Type B pancreatic cell (in vitro differentiated cells): ENCODE measurements at places on chromosomes 3 and 15. TPM values are rescaled to one million over a fixed set of nuclear protein-coding genes. Genes with fewer than 3 reads are reported as not detected.

- no peak for DNase-seq
These were observed 234.7 kb downstream of the TIGIT start for GRCh38 chr3:114528517-114528916.

Gene PRR23E
- not detected in 2 replicates for total RNA-seq

DNA sequence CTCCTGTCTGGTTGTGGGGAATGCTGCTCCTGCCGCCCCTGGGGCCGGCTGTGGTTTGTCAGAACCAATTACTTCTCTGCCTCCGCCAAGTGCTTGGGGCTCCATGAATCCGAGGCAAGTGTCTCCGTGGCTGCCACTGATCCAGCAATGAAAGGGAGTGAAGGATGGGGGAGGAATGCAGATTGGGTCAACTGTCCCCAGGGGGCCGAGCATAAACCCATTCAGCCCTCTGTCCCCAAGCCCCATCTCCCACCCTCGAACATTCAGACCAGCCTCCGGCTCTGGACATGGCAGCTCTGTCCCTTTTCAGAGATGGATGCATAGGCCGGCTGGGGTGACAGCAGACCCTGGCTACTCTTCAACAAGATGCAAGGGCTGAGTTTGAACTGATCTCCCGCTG, 35.5 kb downstream of the CACNA2D2 start:
- no peak for DNase-seq

- no peak for DNase-seq
These were observed 1165.1 kb downstream of the ROBO2 start for GRCh38 chr3:78204977-78205376.

Gene GOLGA6L9
- total RNA-seq: 4.3 and 10.4 TPM in 2 replicates

- DNase-seq: no peak
These were observed 137.4 kb upstream of the UMPS start for GRCh38 chr3:124592658-124593441.

DNA sequence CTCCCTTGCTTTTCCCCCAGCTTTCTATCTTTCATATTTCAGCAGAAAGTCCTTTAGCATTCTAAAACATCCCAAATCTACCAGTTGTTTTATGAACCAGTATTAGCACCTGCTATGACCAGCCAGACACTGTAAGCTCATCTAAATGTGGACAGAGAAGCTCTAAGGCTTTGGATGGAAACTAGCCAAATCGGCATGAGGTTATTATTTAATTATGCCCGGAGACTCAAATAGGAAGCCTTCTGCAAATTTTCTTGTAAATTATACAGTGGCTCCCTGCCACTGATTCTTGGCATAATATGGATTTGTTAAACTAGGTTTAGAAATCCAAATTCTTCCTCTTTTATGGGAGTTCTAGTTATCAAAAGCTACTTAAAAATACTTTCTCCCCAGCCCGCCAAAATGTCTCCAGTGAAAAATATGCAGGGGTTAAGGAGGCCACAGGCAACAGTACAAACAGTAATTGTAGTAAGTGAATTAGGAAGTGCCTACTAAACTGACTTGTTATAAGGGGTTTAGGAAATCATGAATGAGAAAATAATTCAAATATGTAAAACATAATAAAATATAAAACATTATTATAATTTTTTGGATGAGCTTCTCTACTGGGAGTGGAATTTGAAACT, 15.4 kb downstream of the MYH15 start:
- no peak for DNase-seq

Gene GOLGA8Q
- 0.89 TPM in 1 of 2 replicates, not detected in the other for total RNA-seq

DNA sequence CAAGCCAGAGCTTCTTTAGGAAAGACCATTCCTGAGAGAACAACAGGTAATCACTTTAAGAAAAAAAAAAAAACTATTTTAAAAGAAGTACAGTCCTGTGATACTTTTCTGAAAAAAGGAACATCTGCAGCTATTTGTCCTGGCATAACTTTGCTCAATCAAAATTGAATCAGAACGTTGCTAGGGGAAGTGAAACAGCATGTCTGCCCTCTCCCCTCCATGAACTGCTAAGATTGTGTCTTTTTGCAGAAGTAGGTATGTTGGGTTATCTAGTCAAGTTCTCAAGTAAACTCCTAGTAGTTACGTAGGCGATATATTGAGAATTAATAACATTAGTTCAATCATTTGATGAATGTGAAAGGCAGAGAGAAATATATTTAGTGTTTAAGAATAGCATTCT, 1013.3 kb downstream of the TUSC7 start:
- no peak for DNase-seq

DNA sequence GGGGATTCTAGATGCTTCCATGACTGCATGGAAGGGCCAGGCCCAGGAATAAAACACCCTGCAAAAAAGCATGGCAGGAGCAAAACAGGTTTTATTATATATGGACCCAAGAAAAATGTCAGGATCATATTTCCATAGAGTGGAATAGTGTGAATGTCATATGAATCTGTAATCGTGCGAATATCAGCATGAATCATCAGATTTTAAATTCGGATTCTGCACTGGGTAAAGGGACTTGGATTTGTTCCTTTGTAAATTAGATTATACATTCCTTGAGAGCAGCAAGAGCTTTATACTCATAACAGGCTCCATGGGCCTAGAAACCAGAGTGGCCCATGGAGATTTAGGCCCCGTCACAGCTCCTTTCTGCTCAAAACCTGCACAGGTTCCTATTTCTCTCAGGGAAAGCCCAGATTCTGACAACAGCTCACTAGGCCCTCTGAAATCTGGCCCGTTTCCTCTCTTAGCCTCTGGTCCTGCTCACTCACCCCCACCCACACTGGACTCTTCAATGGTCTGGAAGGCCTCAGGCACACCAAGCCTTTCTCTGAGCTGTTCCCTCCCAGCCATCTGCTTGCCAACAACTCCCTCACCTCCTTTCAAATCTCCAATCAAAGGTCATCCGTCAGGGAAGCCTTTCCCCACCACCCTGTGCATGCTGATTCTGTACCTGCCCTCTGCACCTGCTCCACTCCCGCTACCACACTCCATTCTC, 76.0 kb downstream of the FEM1B start:
- DNase-seq: no peak

DNA sequence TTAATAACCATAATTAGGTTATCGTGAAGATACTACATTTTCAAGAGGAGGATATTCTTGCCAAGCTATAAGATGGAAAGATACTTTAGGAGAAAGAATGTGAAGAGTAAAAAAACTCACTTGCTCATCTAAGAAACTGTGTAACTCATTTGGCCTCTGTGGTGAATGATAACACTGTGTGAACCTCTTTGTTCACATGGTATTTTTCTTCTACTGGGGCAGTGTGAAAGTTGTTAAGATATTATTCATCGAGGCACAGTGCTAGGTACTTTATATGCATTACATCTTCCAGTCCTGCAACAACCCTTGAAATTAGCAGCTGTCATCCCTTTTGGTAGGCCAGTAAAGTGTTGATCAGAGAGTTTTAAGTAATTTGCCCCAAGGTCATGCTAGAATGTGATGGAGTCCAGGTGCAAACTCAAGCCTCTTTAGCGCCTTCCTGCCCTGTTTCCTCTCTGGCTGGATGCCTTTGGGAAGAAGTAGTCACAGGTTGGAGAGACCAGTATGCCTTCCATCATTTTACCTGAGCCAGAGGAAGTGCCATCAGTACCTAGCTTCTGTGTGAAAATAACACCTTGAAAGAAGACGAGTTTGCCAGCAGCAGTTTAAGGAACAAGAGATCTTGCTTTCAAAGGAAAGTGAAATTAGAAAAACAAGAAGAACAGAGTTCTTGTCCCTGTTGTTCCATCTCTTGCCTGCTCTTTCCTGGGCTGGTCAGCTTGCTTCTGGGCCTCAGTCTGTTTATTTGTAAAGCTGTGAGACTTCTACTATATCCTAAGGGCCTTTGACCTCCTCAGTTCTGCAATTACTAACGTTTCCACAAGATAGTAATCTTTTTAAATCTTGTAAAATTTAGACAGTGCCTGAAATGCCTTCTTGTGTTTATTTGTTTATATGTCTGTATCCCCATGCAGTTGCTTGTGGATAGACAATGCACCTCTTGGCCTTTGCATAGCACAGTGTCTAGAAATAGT, 179.3 kb downstream of the FNDC3B start:
- no peak for DNase-seq

GRCh38 chr3:5330152-5330810, 142.8 kb downstream of the EDEM1 start:
- no peak for DNase-seq

DNA sequence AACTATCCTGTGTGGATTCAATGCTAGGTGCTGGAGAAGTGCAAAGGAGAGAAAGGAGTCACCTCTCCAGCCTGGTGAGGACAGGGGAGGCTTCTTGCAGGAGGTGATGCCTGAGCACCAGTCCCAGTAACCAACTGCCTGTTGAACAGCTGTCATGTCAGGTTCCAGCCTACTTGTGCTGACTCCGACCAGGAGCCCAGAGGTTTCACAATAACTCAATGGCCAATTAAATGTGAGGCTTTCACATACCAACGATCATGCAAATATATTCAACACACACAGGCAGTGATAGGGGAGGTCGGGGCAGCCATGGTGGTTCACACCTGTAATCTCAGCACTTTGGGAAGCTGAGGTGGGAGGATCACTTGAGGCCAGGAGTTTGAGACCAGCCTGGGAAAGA, 7.7 kb downstream of the SORD start:
- no peak for DNase-seq

Gene IFRD2
- 60.9 and 80.5 TPM in 2 replicates for total RNA-seq

DNA sequence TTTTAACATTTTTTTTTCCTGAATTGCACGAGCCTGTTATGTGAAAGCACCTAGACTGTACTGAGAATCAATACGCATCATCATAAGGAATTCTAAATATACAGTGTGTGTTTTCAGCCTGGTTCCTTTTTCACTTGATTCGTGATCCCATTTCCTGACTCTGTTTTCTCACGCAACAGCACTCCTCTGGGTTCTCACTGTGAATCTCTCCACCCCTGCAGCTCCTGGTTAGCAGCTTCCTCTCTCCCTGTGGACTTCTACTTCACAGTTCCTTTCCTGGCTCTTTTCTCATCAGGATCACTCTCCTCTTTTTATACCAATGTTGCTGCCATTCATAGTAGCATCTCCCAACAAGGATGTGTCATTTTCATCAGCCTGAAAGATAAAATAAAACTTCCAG, 297.2 kb downstream of the CADM2 start:
- DNase-seq: no peak

Gene GOLGA6L7
- total RNA-seq: not detected in 2 replicates

DNA sequence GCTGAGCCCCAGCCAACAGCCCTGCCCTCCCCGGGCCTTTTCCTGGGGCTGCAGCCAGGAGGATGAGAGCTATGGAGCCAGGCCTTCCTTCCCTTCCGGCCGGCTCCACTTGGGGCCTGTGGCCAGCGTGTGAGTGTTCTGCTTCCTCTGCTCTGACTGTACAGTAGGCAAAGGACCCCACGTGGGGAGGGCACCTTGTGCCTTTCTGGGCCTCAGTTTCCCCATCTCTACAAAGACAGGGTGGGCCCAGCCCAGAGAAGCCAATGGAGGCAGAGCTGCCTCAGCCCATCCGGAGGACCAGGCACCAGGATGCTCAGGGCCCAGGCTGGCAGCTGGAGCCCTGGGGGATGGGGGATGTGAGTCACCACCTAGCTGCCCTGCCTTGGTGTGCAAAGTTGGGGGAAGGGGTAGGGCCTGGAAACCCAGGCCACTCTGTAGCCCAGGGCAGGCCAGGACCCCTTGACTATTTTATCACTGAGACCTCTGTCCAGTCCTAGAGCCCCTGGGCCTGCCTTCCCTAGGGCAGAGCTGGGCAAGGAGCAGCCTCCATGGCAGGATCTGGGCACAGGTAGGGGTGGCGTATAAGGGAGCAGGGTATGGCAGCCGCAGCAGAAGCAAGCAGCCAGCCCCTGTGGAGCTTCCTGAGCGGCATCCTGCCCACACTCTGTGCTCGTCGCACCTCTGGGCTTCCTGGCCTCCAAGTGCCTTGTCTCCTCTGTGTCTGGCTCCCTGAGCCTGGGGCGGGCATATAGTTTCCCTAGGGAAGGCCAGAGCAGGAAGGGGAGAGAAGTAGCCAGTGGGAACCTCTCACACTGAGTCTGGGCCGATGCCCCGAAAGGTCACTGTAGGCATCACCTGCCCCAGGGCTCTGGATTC, 1.8 kb downstream of the PSTPIP1 start:
- DNase-seq: no peak

DNA sequence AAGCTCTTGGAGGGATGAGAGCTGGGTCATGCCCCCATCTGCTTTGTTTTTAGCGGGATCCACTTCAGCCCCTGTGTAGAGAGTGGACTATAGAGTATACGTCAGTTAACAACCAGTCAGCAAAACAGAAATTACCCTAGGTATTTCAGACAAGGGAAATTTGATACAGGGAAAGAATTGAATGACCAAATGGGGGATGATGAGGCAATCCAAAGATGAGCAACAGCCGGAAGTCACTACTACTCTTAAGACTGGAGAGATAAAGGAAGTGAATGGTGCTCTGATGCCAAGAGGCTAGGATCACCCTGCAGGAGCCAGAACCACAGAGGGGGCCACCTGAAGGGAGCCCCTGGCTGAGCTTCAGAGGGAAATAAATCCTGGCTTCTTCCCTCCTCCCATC, 1.7 kb upstream of the GPR62 start:
- no peak for DNase-seq

Gene OR5K2
- not detected in 2 replicates for total RNA-seq

DNA sequence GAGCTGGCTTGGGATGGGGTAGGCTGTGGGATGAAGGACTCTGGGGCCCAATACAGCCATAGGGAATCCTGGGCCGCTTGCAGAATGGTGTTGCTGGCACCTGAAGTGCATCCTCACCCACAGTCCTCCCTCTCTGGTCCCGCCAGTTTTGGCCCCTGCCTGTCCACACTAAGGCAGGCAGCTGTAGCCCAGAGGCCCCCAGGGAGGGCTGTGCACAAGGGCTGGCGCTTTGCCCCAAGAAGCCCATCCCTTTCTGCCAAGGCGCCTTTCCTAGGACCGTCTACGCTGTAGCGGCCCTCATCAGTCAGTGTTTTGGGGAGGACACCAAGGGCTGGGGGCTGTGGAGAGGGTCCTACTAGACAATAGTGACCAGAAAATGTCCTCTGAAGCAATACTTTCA, 116.2 kb upstream of the ABHD17C start:
- DNase-seq: no peak

DNA sequence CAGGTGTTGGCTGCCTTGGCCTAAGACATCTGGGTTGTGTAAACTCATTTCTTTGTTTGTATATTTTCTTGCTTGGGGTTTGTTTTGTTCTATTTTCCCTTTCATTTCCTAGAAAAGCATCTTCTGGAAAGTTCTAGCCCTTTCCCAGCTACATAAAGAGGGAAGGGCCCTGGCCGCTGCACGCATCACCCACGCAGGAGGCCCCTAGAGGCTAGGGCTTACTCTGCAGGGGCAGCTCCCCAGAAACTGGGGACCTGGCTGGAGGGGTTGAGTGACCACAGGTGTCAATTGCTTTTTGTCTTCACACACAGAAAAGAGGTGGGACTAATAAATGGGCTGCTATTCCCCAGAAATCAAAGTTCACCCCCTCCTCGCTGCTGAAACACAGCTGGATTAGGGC, 52.6 kb downstream of the PDIA5 start:
- no peak for DNase-seq

Gene FEZF2
- 0.24 TPM in 1 of 2 replicates, not detected in the other for total RNA-seq

Gene MESP2
- not detected in 2 replicates for total RNA-seq

- DNase-seq: no peak
These were observed 77.8 kb downstream of the PDZRN3 start for GRCh38 chr3:73546961-73547360.

Gene MKRN2
- total RNA-seq: 23.5 and 28.6 TPM in 2 replicates
